ENCODE measurements at places on chromosomes 6 and 20. TPM values are rescaled to one million over a fixed set of nuclear protein-coding genes. Genes with fewer than 3 reads are reported as not detected.
A peak's percentile ranks its signal among the peaks of the same experiment; 100 is the strongest.

DNA sequence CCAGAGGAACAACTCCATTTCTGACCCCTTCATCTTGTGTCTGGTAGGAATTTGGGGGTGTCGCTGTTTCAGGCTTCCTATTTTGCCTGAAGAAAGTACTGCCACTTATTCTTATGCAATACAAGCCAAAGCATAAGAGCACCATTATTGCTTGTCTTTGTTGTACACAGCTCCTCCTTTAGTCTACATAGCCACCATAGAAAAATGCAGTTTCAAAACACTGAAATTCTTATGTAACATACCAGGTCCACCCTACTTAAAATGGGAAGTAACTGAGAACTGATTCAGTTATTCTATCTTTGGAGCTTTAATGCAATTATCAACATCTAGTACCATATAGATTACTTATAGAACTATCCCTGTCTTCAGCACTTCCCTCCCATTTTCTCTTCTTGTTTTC is 255.5 kb downstream of the ARHGAP18 start:
- no peak for DNase-seq

DNA sequence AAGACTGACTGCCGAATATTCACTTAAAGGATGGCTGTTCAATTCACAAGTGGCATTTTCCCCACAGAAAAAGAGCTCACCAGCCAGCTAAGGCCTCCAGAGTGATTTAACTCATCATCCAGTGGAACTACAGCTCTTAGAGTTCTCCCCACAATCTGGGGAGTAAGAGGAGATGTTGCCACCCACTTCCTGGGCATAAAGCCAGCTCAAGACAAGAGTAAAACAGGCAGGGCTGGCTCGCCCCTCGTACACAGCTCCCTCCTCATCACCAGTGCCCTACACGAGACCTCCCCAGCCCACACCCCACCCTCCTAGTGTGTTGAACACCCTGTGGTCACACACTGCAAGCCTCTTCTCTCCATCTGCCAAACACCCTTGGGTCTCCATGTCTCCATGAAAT is 47.2 kb upstream of the IPCEF1 start:
- no peak for DNase-seq

DNA sequence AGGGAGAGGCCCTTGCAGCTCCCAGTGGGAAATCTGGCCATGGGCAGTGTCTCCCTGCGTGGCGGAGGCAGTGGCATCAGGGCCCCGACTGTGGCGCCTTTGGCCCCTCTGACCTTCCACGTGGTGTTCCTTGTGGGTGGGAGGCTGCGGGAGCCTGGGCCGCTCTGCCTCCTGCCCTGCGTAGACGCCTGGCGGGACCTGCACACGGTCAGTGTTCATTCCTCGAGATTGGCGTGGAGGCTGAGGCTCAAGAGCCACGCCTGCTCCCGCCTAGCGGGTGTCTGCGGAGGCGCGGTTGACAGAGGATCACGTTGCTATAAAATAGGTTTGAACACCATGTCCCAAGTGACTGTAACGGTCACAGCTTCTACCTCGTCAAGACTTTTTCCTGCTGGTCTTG is 14.0 kb downstream of the COL9A3 start:
- no peak for DNase-seq

- no peak for DNase-seq
Measured at GRCh38 chr6:154453329-154453728, 57.2 kb downstream of the CNKSR3 start.

DNA sequence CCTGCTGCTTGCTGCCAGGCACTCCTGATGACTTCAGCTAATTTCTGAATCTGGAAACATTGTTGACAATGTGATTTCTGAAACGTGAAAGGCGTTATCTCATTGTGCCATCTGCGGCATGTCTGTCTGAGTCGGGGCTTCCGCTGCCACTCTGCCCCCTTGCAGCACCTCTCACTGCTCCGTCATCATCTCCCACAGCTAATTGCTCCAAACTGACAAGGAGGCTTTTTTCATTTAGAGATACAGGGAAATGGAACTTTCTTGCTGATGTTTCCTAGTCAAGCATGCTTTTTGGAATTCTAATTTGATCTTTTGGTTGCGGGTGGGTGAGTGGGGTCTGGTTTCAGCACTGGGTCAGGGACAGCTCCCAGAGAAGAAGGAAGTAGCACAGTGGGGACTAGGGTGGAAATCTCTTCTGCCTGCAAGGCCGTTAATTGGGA is 233.5 kb downstream of the DHX35 start:
- DNase-seq = no peak

DNA sequence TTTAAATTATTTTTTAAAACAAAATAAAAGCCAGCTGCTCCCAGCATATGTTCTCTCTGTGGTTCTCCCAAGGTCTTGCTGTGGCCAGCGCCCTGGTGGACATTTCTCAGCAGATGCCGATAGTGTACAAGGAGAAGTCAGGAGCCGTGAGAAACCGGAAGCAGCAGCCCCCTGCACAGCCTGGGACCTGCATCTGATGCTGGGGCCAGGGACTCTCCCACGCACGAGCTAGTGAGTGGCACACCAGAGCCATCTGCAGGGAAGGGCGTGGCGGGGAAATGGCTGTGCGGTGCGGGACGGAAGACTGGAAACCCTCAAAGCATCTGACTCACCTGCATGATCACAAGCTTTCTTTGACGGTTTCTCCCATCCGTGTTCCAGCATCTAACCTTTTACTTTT is 16.5 kb downstream of the GFRA4 start:
- DNase-seq = no peak

GRCh38 chr6:22071270-22072041 is 225.4 kb downstream of the PRL start:
- peak; percentile 68 for DNase-seq

- no peak for DNase-seq
Measured at GRCh38 chr6:20370393-20370792, 31.3 kb upstream of the E2F3 start.

GRCh38 chr6:3001146-3001772 is 1.6 kb downstream of the NQO2 start:
- DNase-seq = no peak

DNA sequence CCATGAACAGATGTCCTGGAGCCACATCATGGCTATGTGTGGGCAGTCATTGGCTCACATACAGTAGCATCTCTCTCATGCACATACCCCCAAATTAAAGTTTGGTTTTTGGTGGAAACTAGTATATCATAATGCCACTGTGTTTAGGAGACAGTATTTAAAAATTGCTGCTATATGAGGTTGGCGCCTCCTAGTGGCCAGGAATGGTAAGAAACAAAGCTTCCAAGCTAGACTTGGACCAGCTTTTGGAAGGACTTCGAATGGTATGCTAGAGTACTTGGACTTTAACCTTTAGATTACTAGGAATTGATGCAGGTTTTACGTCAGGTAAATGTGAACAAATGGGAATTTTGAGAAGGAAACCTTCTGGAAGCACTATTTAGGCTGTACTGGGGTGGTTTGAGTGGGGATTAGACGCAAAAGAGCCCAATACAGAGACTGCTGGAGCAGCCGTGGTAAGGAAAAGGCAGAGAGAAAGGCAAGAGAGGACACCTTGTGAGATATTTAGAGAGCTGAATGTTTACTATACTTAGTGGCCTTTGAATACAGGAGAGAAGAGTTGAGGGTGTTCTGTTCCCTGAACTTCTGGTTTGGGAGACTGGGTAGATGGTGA is 23.8 kb downstream of the PRSS35 start:
- no peak for DNase-seq

DNA sequence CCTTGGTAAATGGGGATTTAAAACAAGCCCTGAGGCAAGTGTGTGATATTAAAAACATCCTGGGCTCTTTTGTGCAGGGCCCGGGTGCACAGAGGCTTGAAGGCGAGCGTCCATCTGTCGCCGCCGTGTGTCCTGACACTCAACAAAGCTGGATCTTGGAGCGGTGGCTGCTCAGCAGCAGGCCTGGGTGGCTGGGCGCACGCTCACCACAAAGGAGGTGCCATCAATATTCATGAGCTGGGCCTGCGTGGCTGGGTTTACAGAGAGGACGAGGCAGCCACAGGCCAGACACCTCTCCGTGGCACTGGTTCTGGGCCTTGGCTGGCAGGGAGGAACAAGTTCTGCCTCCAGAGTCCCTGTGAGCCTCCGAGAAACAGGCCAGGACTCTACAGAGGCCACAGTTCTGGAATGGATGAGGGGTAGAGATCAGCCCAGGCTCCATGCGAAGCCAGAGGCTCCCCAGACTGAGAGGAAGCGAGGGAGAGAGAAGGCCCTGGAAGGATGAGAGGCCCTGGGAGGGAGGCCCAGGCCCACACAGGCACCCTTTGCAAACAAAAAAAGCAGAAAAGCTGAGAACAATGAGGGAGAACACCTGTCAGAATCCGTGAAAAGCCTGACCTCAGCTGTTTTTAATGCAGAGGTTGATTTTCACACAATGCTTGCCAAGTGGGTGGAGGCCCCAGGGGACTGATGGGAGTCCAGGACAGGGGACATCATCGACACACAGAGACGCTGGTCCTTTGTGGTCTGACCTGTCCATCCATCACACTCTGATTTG is 21.9 kb downstream of the BHLHE23 start:
- no peak for DNase-seq

DNA sequence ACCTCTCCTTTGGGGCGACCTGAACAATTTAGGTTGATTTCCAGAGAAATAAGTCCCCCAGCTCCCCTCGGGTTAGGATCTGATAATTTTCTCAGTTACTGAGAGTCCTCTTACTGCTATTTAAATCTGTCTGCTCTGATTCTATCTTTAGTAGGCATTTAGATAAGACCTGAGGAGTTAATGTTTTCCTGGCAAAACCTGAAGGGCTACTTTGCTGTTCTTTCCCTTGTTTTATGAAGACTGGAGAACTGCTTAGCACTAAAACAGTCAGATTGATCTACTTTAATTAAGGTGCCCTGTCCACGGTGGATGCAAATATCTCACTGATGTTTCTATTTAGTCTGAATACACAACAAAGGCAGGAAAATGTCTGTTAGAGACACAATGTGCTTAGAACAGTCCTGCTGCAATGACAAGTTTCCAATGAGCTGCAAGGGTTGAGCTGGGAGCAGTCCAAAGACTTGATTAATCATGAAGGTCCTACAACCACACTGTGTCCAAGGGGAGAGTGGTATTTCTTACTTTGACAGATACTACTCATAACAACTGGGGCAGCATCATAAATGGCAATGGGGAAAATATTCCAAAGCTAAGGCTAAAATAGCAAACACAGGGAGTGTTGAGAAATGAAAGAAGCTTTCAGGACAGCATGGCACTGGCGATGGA is 15.7 kb downstream of the ADTRP start:
- DNase-seq = no peak

GRCh38 chr6:26045928-26046368 is 41.3 kb upstream of the HFE start:
- DNase-seq = no peak

- DNase-seq = no peak
Measured at GRCh38 chr6:8180327-8181159, 78.2 kb upstream of the EEF1E1 start.

DNA sequence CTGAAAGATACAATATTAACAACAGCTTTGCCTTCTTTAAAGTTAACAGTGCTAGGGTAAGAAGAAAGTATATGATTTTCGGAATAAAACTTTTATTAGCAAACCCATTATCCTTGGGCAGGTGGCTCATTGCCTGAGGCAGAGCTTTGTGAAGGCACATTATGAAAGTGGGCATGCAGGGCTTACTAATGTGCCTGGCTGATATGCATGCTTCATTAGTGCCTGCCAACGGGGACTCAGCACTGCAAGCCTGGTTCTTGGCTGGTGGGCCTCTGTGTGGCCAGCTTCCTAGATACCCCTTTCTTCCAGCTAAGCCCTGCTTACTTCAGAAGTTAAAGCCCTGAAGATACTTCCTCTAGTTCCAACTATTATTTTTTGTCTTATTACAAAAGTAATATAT is 481.6 kb downstream of the ADGRB3 start:
- no peak for DNase-seq

DNA sequence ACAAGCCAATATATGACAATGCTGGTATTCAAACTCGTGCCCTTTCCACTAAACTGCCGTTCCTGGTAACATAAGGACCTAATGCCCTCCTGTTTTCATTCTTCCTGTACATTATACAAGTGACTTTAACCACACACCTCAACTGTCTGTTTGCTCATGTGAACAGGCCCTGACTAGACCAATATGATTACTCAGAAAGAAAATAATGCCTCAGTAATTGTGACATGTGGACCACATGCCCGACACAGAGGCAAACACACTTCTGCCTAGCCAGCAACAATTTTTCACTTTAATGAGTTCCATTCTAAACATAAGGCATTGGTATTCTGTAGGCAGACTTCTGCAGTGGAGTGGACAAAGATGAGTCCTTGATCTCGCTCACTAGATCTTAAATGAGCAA is 30.0 kb downstream of the SLC22A16 start:
- no peak for DNase-seq

DNA sequence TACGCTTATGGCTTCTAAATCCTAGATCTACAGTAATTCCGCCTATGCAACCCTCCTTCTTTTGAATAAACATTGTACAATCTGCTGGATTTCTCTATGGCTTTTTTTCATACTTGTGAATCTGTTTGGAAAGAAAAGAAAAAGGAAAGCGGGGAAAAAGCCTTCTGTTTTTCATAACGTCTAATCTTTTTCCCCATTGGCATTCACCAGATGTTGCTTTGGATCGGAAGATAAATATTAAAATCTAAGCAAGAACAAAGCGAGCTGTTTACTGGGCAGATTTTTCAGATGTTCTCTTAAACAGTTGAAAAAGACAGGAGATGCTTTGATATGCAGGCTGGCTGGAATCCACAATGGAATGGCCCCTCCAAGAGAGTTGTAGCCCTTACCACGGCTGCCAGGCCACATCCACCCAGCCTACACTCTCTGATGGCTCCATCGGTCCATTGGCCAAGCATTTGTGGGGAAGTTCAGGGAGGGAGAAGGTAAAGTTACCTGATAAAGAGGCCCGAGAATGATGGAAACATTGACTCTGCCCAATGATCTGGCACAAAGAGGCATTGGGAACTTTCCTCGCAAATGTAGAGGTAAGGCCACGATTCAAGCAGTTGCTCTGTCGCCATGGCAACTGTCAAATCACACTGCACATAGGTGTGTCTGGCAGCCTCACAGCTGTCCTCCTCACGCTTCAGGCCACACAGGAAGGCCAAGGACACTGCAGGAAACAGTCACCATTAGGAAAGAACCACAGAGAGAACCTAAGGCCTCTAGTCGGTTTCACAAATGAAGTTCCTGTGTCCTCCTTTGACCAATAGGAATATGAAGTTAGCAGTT is 70.3 kb downstream of the PKHD1 start:
- no peak for DNase-seq

The RCAN2 gene
- 4.7 TPM for polyA plus RNA-seq

The PAK5 gene
- 0.14 TPM for polyA plus RNA-seq

The PBOV1 gene
- not detected for polyA plus RNA-seq

The SMPDL3A gene
- polyA plus RNA-seq = 12.8 TPM

The TRAPPC3L gene
- 0.09 TPM for polyA plus RNA-seq

The BTNL2 gene
- 0.18 TPM for polyA plus RNA-seq

The SLA2 gene
- polyA plus RNA-seq = 0.32 TPM

The ID4 gene
- 3.4 TPM for polyA plus RNA-seq

The UST gene
- 5.8 TPM for polyA plus RNA-seq

The GLP1R gene
- not detected for polyA plus RNA-seq

Measured in forelimb muscle (tissue), 1 donor.